Muscle of leg (tissue), 16 donors: ENCODE measurements at places on chromosomes 6 and 20. TPM values are rescaled to one million over a fixed set of nuclear protein-coding genes. Genes with fewer than 3 reads are reported as not detected.
A peak's percentile ranks its signal among the peaks of the same experiment; 100 is the strongest.

The ITPR3 gene
- 4.1 TPM for total RNA-seq

The TTK gene
- total RNA-seq, result 9.4 TPM

The RBPJL gene
- total RNA-seq, result not detected

The LINC00237 gene
- 0.18 TPM for total RNA-seq

The SLC4A11 gene
- total RNA-seq, result 0.35 TPM

The OR14J1 gene
- total RNA-seq, result not detected

DNA sequence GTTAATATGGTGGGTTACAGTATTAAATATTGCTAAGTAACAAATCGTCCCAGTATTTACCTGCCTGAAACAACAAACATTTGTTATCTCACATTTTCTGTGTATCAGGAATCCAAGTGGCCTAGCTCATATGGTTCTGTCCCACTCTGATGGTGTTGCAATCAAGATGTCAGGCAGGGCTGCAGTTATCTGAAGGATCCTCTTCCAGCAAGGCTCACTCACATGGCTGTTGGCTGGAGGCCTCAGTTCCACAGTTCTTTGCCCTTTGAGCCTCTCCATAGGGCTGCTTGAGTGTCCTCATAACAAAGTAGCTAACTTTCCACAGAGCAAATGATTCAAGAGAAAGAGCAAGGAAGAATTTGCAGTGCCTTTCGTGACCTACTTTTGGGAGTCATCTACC, 17.7 kb downstream of the RAB22A start:
- DNase-seq, result no peak

DNA sequence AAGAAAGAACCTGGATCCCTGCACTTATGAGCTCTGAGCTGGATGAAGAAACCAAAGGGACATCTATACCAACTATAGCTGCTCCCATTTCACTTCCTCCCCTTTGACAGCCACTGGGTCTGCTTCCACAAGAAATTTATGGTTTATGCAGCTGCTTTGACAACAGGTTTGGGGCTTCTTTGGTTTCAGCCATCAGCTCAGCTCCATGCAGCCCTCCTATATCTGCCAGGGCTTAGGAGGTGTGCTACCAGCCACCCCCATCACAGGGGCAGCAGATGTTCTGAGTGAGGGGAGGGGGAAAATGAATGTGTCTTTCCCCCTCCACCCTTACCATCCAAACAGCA, 29.2 kb upstream of the PKHD1 start:
- peak; percentile 81 for DNase-seq

DNA sequence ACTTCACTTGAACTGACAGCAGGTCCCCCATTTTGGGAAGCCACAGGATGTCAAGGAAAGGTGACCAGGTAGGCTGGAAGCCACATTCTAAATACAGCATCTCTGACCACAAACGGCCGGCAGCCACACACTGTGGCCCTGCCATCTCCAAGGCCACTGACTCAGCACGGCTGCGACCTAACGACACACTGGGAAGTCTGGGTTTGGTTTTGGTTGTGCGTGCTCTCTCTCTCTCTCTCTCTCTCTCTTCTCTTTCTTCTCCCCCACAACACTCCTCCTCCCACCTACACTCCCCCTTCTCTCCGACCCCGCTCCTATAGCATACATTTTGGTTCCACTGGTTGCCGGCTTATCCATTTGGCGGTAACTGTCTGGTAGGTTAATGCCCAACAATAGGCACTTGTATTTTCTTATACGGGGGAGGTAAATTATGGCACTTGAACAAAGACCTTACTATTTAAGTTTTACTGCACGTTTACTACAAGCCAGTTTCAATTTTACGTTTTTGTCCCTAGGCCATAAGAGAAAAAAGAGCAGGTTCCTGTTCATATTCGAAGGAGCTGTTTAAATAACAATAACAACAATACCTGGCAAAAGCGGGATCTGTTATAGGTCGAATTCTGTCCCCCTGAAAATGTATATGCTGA, 103.6 kb downstream of the GMDS start:
- no peak for DNase-seq

GRCh38 chr6:103783329-103783728, 1076.4 kb downstream of the HACE1 start:
- no peak for DNase-seq

DNA sequence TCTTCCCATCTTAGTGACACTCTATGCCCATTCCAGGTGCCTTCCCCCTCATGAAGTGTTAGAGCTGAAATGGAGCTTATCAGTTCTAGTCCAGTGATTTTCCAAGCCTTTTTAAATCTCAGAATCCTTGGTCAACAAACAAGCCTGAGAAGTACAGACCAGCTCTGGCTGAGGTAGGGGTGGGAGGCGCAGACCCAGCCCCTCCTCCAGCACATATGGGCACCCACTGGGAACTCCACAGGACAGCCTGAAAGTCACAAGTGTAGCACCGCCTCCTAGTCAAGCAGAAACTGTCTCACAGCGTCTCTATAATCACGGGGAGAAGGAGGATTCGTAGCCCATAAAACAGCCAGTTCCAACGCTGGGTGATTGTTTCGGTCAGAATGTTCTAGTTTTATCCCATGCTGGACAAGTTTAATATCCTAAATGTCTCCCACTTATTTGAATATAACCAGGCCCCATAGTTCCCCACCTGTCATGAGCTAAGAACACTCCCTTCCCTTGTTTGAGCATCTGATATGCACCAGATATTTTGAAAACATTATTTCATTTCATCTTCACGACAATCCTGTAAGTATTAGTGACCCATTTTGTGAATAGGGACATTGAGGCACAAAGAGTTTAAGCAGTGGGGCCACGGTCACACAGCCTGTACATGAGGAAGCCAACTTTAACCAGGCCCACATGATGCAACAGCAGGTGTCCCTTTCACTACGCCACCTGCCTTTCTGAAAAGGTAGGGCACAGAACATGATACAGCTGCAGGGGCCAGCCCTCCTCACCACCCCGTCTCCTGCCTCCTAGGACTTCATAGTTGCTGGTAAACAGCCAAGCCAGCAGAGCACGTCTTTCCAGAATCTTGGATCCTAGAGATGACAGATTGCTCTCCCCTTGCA, 40.1 kb downstream of the TRAF3IP2 start:
- no peak for DNase-seq

- DNase-seq, result no peak
These were observed 17.9 kb downstream of the COL19A1 start for GRCh38 chr6:69884231-69884630.

DNA sequence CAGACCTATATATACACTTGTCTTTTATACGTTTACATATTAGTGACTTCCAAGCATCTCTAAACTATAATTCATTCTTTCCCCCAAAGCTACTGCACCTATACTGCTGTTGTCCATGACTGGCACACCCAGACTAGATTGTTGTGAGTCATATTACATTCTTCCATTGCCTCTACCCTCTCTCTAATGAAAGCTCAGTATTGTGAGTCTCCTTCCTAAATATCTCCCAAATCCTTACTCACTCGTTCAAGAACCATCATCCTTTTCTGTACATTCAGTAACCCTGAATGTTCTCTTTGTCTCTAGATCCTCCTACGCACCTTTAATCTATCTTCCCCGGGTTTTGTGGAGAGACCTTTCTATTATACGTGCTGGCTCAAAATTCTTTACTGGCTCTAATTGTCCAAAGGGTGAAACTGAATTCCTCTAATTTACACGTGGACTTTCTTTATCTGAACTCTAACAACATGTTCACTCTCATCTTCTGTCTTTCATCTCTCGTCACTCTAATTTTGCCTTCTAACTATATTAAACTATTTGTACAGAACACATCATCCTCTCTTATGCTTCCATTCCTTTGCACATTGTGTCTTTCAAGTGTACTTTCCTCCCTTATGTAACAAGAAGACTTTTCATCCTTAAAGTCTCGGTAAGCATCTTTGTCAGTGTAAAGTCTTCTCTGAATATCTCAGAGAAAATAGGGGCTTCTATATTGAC, 109.3 kb downstream of the IBTK start:
- no peak for DNase-seq

- no peak for DNase-seq
These were observed 46.2 kb downstream of the SLC22A23 start for GRCh38 chr6:3410385-3411360.

GRCh38 chr6:72689107-72689954, 67.5 kb downstream of the KCNQ5 start:
- DNase-seq, result no peak

GRCh38 chr6:106117579-106117978, 31.4 kb downstream of the PRDM1 start:
- peak; percentile 19 for DNase-seq

DNA sequence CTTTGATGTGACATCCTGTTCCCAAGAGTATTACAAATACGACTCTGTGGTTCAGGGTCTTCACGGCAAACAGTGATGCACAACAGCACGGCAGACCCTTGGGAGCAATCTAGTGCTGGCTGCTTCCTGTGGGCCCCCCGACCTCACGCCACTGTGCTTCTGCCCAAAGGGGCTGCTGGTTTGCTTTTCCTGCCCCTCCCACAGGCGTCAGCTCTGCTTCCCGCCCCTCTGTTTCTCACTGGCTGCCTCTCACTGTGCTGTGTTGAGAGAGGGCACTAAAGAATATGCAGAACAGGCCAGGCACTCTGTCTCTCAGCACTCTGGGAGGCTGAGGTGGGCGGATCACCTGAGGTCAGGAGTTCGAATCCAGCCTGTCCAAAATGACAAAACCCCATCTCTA, 554.5 kb upstream of the AGPAT4 start:
- no peak for DNase-seq

DNA sequence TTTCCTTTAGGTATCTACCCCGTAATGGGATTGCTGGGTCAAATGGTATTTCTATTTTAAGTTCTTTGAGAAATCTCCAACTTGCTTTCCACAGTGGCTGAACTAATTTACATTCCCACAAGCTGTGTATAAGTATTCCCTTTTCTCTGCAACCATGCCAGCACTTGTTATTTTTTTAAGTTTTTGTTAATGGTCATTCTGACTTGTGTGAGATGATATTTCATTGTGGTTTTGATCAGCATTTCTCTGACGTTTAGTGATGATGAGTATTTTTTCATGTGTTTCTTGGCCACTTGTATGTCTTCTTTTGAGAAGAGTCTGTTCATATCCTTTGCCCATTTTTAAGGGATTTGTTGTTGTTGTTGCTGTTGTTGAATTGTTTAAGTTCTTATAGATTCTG, 871.1 kb downstream of the KIF16B start:
- no peak for DNase-seq

DNA sequence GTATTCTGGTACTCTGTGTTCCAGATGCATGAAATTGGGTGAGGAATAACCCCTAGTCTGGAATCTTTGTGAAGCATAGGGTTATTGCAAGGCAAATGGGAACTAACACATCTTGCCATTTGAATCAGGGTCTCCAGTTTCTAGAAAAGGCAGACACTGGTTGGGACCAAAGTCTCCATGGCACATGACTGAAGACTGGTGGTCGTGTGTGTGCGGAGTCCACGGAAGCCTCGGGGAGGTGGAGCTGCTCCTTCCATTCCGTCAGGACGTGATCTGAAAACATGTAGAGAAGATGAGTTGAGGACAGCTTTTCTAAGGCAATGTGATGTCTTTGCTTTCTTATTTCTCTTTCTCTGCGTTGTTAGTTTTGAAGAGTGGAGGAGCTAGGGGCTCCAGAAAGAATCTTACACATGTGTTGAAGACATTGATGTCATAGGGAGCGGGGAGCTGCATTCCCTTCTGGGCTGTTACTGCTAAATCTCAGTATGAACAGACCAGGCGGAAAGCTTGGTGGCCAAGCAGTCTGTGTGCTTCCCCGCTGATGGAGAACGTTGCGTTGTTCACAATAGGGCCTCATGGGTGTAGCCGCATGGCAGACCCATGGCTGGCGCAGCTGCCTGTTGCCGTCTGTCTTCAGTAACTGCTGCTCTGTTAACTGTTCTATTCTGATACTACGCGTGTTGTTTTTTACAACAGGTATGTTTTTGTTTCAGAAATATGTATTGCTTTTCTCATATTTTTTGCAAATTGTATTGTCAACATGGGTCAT, 4.8 kb upstream of the SLC17A9 start:
- no peak for DNase-seq

- no peak for DNase-seq
These were observed 179.7 kb upstream of the MYLIP start for GRCh38 chr6:15948930-15949900.

GRCh38 chr6:163992056-163992455, 577.5 kb downstream of the QKI start:
- no peak for DNase-seq

DNA sequence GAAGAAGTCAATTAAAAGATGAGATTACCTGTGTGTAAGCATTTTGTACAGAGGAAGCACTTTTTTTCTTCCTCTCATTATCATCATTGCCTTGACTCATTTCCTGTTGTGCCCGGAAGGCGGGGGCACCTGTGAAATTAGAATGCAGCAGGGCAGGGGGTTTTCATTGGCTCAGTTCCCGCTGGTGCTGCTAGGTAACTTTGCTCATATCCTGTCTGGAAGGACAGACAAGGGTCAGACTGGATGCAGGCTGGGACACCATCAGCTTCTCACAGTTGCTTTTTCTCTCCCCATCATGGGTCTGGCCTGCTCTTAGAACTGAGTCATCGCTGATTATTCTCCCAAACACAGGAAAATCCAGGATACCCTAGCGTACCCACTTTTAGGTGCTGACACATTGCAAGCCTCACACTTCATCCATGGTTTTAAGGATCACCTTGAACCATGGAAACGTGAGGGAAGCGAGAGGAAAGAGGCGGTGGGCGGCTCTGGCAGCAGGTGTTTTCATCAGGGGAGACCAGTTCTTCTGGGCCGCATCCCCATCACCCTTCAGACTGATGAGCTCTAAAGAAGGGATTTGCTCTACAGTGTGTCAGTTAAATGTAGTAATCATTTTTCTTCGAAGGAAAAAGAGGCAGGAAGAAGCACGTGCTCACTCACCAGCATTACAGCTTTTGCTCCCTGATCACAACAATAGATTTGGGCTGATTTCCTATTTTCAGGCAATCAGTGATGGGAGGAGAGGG, 195.7 kb upstream of the SASH1 start:
- DNase-seq, result no peak

GRCh38 chr20:46222521-46223007, 85.7 kb downstream of the CDH22 start:
- DNase-seq, result peak; percentile 47
